ENCODE measurements at places on chromosomes 16 and 17. TPM values are rescaled to one million over a fixed set of nuclear protein-coding genes. Genes with fewer than 3 reads are reported as not detected.

The WNT3 gene
- 4.3 TPM for total RNA-seq

The ZNF48 gene
- 14.8 TPM for total RNA-seq

The SOST gene
- total RNA-seq = not detected

The UNC13D gene
- total RNA-seq = 7.1 TPM

The GPR142 gene
- total RNA-seq = not detected

The HOXB1 gene
- total RNA-seq = not detected

The MT1X gene
- 369 TPM for total RNA-seq

The SOCS3 gene
- 41.0 TPM for total RNA-seq

The C16orf96 gene
- 0.04 TPM for total RNA-seq

The SYT17 gene
- 13.6 TPM for total RNA-seq

The CCL7 gene
- not detected for total RNA-seq

The MARCHF10 gene
- 1.5 TPM for total RNA-seq

The PERCC1 gene
- not detected for total RNA-seq

The PYCARD gene
- 37.8 TPM for total RNA-seq

The ARHGAP44 gene
- 3.1 TPM for total RNA-seq

The NUFIP2 gene
- total RNA-seq = 60.7 TPM

The ANKFN1 gene
- not detected for total RNA-seq

All from A549 treated with ZK216348 at 1 μM for 4 hours (cell line).